ENCODE measurements at places on chromosomes 7 and 10.

DNA sequence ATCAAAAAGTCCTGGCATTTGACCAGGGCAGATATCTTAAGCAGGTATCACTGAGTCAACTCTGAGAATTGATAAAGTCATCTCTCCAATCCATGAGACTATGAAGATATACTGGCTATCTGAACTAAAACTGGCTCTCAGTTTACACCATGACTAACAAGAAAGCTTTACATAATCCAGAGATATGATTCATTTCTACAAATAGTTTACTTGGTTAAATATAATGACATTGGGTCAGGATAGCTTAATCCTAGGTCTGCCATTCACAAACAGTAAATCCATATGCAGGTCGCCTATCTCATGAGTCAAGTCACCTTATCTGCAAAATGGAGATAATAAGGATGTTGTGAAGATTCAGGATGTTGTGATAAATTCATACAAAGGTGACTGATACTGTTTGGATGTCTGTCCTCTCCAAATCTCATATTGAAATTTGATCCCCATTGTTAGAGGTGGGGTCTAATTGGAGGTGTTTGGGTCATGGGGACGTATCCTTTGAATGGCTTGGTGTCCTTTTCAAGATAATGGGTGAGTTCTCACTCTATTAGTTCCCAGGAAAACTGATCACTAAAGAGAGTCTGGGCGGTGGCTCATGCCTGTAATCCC, 117.4 kb downstream of the JMJD1C start:
- no peak for DNase-seq

DNA sequence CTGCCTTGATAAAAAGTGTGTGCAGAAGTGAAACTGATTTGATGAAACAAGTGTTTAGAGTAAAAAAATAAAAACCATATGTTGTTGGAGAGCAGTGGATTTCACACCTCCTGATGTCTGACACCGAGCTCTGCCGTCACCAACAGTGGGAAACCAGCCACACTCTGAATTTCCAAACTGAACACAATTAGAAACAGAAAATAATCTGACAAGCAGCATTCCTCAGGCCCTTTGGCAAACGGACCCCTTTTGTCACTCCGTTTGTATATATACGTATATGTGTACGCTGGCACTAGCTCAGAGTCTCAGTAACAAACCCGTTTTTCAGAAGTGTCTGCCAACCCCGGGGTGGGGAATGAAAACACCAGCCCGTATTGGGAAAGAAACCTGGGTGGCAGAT, 32.4 kb downstream of the TACC2 start:
- DNase-seq = no peak

GRCh38 chr10:116311706-116312490, 12.3 kb upstream of the CCDC172 start:
- DNase-seq = no peak

DNA sequence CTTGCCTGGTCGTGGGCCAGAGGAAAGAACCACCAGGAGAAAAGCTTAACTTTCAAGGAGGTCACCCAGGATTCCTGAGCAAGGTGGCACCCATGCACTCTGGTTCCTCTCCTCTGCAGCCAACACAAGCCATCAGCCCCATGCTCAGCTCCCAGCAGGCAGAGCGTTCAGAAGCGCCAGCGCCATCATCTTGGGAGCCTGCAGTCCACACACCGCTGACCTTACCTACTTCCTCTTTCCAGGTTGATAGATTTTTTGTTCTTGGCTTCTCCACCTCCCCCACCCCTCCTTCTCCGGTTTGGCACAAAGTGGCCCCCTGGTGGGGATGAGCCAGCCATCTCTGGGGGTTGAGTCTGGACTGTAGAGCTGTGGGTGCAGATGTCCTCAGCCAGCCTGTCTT, 1.7 kb upstream of the WDR86 start:
- no peak for DNase-seq
